ENCODE measurements at places on chromosomes 12 and 14. TPM values are rescaled to one million over a fixed set of nuclear protein-coding genes. Genes with fewer than 3 reads are reported as not detected.

DNA sequence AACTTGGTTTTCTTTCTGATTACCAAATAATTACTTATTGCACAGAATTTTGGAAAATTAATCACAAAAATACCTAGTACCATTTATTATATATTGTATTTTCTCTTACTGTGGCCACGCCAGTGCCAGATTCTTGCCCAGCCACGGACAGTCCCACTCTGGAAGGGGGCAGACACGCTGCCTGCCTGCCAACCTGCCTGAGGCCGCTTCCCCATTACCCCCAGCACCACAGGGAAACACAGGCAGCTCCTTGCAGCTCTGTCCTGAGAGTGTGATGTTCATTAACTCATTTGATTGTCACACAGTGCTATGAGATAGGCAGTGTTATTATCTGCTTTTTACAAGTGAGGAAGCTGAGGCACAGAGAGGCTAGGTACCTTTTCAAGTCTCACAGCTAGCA lies 46.8 kb downstream of the CACNA1C start:
- no peak for DNase-seq

GRCh38 chr12:107921062-107921461 lies 146.6 kb downstream of the ASCL4 start:
- no peak for DNase-seq

Gene RNASE7
- polyA plus RNA-seq: not detected

Gene STON2
- polyA plus RNA-seq: 0.03 TPM

Gene GZMB
- 0.88 TPM for polyA plus RNA-seq
